ENCODE measurements at places on chromosomes 5 and 9.
A peak's percentile ranks its signal among the peaks of the same experiment; 100 is the strongest.

DNA sequence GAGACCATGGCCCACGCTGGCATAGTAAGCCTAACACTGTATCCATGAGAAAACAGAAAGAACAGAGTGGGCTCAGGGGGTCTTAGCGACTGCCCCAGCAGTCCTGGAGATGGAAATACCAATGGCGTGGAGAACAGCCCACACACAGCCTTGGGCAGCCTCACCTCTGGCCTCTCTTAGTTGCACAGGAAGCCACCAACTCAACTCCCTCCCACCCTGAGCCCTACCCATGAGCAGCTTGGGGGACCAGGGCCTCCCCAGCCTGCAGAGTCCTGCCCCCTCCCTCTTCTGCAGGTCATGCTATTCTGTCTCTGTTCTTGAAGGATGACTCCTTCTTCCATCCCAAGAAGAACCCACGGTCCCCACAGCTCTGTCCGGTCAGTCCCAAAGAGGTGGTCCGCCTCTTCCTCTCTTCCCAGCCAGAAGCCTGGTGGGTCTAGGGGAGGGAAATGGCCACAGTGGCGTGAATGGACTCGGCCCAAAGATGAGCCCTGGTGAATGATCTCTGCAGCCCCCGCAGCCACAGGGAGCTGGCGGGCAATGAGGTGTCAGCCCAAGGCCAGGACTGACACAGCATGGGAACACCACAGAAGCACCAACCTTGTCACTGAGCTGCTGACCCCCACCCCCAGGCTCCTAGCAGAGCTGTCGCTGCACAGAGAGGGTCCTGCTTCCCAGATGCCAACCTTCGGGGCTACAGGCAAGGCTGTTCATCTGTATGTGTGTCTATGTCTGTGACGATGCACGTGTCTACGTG lies 131.2 kb downstream of the ROR2 start:
- DNase-seq, result no peak

DNA sequence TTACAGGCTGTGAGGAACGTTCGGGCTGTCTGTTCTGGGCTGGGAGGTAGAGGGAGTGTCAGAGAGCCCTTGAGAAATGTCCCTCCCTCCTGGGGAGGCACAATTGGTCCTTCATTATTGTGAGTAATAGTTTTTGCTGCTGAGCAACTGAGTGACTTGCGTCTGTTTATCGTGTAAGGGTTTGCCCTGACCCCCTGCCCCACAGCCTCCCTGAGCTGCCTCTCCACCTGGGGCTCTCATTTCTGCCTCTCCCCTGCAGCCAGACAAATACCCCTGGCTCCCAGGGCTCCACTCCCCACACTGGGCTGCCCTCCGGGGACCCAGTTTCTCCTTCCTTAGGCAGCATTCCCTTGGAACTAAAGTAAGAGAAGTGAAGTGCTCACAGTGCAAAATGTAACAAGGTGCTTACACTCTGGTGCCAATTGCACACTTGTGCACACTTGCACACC lies 174.9 kb upstream of the MVB12B start:
- no peak for DNase-seq

- DNase-seq, result no peak
These were observed 54.5 kb downstream of the BNC2 start for GRCh38 chr9:16816011-16816410.

- DNase-seq, result peak; percentile 11
These were observed 133.7 kb downstream of the KIF4B start for GRCh38 chr5:155147222-155147621.

- peak; percentile 57 for DNase-seq
These were observed 89.9 kb upstream of the GNAQ start for GRCh38 chr9:78121488-78121887.

GRCh38 chr5:127111112-127111511 lies 37.8 kb upstream of the C5orf63 start:
- DNase-seq, result no peak

DNA sequence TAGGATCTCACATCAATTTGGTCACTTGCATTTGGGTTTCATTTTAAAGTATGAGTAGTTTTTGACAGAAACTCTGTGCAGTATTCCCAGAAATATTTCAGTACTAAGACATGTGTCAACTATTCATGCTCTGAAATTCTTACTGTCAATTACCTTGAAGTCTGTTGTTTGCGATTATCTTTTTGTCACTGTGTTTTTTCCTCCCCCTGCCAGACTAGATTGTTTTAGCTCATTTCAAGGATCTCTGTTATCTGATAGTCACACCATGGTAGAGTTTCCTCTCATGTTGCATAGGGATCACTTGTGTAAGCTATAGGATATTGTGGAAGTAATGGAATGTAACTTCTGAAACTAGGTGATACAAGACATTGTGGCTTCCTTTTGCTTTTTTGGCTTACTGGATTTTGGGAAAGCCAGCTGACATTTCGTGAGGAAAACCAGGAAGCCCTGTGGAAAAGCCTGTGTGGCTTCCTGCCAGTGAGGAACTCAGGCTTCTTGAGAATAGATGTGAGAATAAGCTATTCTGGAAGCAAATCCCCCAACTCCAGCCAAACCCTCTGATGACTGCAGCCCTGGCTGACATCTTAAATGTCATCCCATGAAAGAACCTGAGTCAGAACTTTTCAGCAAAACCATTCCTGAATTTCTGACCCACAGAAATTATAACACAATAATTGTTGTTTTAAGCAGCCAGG lies 122.2 kb downstream of the FGF10 start:
- no peak for DNase-seq

DNA sequence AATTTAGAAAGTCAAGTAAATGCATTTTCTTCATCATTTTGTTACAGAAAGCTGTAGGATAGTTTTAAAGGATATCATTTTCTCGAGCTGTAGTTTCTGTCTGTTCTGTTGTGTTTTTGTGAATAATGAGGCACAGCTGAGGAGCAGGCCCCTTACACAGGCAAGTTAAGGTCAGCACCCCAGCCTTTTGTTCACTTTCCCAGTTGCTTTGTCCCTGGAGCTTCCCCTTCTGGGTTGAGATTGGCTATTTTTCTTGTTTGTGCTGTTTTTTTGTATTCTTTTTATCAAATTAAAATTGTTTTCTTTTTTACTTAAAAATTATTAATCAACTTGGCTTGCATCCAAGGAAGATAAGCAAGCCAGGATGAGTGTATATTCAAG lies 213.8 kb upstream of the ACTBL2 start:
- DNase-seq, result no peak

DNA sequence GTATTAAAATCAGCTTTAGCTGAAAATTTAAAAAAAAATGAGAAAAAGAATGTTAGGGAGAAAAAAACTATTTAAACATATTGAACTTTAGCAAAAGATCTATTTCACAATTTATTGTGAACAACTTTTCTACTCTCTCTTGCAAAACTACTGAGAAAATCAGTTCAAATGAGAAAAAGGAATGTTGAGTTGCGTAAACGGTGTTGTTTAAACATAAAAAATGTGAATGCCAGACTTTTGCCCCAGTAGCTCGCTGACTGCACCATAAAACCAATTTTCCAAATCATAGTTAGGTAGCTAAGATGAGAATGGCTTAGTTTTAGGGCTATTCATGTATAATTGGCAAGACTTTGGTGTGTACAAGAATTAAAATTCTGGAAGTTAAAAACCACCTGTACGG lies 13.4 kb upstream of the RAD23B start:
- DNase-seq, result peak; percentile 55

GRCh38 chr9:21656776-21657674 lies 145.4 kb upstream of the MTAP start:
- DNase-seq, result peak; percentile 82

DNA sequence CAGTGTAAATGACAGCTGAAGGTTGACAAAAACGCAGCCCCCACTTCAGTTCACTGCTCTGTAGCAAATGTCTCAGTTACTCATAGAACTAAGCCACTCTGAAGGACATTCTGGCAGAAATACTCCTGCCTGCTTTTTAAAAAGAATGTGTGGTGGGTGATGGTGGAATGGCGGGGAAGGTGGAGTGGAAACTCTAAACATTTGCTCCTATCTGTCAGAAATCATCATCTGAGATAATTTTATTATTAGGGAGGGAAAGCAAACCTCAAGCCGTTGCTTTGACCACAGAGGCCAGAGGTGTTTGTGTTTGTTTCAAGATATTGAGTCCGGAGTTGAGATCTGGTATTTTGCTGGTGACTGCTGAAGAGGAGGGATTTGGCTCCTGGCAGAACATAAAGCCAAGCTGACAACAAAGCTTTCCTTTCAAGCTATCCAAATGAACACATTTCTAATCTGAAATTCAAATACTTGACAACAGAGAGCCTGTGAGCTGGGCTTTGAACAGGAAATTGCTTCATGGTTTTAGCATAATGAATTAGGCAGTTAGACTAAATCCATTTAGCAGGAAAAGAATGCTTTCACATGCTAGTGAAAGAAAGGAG lies 362.7 kb downstream of the CSNK1G3 start:
- DNase-seq, result peak; percentile 36

- no peak for DNase-seq
These were observed 89.1 kb upstream of the COL5A1 start for GRCh38 chr9:134552349-134552990.

GRCh38 chr5:6202149-6202967 lies 176.0 kb downstream of the MED10 start:
- no peak for DNase-seq

GRCh38 chr5:150522504-150523414 lies 14.8 kb downstream of the NDST1 start:
- no peak for DNase-seq

GRCh38 chr9:134175291-134175807 lies 11.0 kb upstream of the RNU6ATAC start:
- DNase-seq, result no peak

- DNase-seq, result peak; percentile 3
These were observed 6.2 kb downstream of the NR5A1 start for GRCh38 chr9:124500796-124501611.

DNA sequence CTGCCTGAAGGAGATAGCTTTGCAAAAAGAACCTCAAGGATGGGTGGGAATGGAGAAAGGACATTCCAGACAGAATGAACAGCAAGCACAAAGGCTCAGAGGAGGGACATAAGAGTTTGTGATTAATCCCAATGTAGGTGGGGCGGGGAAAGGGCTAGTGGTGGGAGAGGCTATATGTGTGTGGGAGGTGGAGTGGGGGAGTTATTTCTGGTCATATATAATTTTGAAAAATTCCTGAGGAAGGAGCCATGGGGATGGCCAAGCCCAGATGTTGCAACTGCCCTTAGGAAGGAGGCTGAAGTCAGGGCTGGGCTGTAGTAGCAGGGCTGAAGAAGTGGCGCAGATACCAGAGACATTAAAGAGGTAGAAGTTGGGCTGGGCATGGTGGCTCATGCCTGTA lies 13.4 kb upstream of the CCL27 start:
- no peak for DNase-seq

- DNase-seq, result no peak
These were observed 536.1 kb downstream of the ZNF608 start for GRCh38 chr5:124210111-124210910.

- DNase-seq, result no peak
These were observed 29.7 kb downstream of the SLC25A25 start for GRCh38 chr9:128097543-128098296.

GRCh38 chr9:86359151-86359879 lies 5.1 kb upstream of the TUT7 start:
- DNase-seq, result no peak

- no peak for DNase-seq
These were observed 28.7 kb downstream of the PTTG1 start for GRCh38 chr5:160450164-160450932.

Data from fibroblast of upper back skin (primary cell).